ENCODE measurements at places on chromosomes 7 and 10.
A peak's percentile ranks its signal among the peaks of the same experiment; 100 is the strongest.

GRCh38 chr7:32147546-32148268, 77.5 kb upstream of the PDE1C start:
- no peak for DNase-seq

DNA sequence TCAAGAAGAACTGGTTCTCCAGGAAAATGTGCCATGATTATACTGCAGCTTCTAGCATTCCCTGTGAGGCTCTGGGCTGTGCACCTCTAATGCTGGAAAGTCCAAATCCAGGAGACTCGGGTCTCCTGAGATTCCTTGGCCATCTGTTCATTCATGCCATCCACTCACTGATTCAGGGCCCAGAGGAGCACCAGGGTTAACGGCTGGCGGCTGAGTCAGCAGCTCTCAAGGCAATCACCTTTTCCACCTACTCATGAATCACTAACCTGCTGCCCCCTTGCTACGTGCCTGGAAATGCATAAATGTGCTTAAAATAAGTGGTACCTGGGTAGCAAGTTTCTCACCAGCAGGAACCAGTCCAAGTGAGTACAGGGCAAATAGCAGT, 132.7 kb downstream of the KCNMA1 start:
- no peak for DNase-seq

GRCh38 chr7:125278318-125278717, 348.7 kb upstream of the POT1 start:
- DNase-seq = no peak

GRCh38 chr10:120598386-120598785, 141.4 kb downstream of the PLPP4 start:
- no peak for DNase-seq

- DNase-seq = no peak
Measured at GRCh38 chr7:131950758-131951157, 394.3 kb upstream of the PODXL start.

DNA sequence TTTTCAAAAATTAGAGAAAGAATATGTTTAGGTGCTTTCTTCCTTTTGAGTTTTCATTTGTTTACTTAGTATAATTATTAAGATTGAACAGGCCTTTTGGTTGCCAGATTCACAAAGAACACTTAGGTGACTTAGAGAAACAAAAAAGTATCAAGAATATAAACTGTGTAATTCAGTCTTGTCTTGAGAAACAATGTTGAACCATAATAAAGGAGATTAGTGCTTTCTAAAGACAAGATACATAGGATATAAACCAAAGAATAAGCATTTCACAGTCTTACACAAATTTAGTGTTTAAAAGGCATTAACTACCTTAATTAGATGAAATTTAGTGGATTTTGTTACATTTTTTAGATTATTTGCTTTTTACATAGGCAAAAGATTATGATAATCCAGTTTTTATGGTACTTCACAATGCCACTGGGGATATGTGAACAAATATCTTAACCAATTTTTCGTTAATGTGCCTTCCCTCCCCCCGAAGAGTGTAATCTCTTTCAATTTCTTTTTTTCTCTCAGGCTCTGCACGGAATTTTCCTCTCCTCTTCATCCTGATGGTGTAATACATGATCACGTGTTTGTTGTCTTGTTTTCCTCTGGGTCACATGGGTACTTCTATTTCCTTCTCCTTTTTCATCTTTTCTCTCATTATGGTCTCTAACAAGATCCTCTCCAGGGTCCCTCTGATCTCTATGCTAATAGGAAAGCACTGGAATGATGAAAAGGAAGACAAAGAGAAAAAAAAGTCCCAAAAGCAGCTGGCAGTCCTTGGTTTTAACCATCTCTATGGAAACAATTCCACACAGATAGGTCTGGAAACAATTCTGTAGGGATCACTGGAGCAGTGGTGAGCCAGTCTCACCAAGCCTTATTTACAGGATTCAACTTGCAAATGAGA, 3.7 kb upstream of the HNRNPH3 start:
- peak; percentile 70 for DNase-seq

DNA sequence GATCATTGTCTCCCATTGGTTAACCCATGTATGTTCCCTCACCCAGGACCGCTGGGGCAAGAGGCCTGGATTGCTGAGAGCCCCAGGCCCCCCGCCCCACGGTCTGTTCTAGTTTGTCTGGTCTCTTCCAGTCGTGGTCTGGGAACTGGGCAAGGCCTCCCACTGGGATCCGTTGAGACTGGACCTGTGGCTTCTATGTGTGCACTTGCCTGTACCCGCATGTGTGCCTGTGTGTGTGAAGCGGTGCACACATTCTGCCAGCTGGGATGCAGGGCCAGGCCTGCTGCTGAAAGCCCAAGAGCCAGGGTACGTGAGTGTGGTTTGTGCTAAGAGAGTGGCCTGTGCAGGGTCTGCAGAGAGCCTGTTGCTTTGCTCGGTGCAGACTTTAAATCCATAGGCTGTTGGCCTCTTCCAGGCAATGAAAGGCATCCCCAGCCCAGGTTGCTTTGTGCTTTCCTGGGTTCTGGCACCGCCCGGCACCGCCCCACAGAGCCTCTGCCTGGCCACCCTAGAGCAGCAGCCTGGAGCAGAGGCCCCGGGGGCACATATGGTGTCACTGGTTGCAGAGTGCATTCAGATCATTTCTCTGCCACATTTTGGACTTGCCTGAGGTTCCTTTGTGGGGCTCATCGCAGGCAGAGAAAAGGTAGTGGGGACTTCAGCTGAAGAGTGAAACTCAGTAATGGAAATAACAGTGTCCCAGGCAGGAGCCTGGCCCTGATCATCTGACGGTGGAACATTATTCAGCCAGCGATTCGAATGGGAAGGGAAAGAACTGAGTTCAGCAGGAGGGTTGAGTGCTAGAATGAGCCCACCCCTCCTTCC, 215.5 kb downstream of the GLRX3 start:
- no peak for DNase-seq

DNA sequence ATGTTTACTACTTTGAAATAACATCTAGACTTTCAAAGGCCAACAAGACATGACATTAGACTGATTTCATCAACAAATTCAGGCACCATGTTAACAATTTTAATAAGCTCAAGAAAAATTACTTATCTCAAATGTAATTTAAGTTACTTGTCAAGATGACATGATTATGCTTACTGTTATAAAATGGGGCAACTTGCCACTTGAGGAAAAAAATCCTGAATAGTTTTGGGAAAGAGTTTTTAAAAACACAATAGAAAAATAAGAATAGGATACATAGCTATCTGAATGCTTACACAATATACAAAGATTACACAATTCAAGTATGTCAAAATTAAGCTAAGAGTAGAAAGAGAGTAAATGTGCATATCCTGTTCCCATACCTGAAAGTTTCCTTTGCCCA, 85.4 kb downstream of the RNF32 start:
- DNase-seq = no peak

- no peak for DNase-seq
Measured at GRCh38 chr10:7587168-7587864, 79.5 kb downstream of the ITIH5 start.

GRCh38 chr10:93501650-93502049, 5.2 kb downstream of the CEP55 start:
- no peak for DNase-seq

DNA sequence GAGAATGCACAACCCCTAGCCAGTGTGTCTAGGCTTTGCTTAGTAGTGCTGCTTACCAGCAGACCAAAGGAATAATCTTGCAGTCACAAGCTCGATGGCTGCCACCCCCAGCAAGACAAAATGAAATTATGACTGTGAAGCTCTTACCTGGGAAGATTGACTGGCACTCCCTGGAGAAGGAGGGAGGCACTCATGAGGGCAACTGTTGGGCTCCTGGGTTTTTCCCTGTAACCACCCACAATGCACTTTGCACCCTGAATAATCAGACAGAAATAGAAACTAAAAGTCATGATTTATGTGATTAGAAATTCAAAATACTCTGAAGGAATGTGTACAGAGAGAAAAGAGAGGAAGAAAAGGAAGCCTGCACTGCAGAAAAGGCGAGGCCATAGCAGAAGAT, 144.3 kb upstream of the DGKB start:
- no peak for DNase-seq

GRCh38 chr7:92333866-92334265, 88.1 kb downstream of the ANKIB1 start:
- DNase-seq = no peak

GRCh38 chr7:17126413-17127268, 171.8 kb upstream of the AHR start:
- DNase-seq = no peak

GRCh38 chr7:128946936-128947830, 9.5 kb downstream of the IRF5 start:
- peak; percentile 21 for DNase-seq

DNA sequence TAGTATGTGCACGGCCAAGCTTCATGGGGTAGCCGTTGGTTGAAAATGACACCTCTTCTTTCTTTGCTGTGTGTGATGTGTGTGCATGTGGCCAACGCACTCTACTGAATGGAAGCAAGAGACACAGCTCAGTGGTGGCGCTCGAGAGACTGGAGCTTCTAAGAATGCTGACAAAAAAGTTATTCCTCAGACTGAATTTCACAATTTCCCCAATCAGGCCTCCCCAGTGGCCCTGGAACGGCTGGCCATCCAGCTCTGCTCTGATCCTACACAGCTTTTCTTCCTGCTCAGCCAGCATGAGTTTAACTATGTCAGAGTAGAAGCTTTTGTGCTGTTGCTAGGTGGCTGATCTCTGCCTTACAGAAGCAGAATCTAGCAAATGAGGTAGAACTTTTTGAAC, 186.7 kb upstream of the PLXDC2 start:
- peak; percentile 80 for DNase-seq

DNA sequence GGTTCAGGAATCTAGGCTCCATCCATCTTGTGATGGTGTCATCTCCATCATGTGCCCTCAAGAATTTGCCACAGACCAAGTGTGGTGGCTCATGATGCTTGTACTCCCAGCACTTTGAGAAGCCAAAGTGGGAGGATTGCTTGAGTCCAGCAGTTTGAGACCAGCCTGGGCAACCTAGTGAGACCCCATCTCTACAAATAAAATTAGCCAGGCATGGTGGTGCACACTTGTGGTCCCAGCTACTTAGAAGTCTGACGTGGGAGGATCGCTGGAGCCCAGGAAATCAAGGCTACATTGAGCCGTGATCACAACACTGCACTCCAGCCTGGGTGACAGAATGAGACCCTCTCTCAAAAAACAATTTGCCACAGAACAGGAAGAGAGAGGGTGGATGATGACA, 53.0 kb upstream of the SEPHS1 start:
- DNase-seq = no peak

GRCh38 chr10:24201503-24202180, 7.3 kb upstream of the KIAA1217 start:
- no peak for DNase-seq

DNA sequence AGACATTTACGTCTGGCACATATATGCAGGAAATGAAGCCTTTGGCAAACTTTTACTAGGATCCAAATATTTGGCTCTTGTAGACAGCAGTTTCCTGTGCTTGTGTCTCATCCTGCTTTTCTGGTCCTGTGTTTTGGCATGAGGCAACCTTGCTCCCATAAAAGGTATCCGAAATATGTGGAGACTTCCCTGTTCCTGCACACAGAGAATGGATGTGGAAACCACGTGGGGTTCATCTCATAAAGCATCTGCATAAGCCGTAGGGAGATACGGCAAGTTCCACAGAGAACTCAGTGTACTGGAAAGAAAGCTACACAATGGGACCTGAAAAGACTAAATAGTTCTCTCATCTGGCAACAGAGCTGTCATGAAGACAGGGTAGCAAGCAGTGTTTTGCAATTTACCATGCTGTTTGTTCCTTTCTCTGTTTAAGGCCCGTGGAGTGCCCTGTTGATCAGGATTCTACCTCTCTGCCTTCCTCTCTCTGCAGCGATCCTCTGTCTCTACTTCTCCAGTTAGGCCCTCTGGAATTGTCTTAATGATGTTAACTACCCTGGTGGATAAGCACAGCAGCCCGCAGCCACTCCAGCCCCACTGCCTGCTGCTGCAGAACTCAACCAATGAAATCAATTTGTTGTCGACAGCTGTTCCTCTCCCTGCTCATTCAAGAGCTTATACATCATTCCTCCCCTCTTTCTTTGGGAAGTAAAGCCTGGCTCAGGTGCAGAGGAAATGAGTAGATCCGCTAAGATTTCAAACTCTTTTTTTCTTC, 293.6 kb downstream of the CSTF2T start:
- peak; percentile 12 for DNase-seq

GRCh38 chr10:23203369-23204325, 11.5 kb downstream of the PTF1A start:
- DNase-seq = no peak

DNA sequence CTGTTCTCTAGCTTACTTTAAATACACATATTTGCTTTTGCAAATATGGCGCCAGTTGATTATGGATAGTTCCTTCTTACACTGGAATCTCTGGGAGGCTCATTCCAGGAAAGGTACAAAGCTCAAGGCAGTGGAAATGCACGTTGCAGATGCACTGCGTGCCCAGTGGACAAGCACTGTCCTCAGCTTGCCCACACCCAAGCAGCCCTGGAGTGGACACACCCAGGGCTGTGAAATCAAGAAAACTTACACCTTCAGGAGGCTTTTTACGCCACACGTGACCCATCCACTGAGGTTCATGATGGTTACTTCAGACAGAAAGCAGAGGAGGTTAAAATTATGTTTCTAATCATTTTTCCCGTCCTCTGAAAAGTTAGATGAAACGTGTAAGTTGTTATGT, 248.5 kb downstream of the VTI1A start:
- DNase-seq = no peak

DNA sequence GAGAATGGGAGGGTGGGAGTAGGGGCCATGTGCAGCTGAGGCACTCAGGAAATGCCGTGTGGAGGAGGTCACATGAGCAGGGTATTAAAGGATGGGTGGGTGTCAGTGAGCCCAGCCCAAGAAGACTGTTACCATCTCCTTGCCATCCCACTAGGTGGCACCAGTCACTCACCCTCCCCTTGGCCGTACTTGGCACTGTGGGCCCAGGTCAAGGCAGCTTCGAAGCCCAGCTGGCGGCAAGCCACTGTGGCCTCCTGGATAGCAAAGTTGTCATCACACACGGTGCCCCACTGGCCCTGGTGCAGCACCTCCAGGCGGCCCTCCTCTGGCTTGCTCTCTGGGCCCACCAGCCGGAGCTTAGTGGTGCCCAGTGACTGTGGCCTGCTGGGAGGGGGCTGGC, 5.4 kb downstream of the LOXL4 start:
- DNase-seq = peak; percentile 68

GRCh38 chr10:55200020-55200419, 399.0 kb upstream of the PCDH15 start:
- no peak for DNase-seq

DNA sequence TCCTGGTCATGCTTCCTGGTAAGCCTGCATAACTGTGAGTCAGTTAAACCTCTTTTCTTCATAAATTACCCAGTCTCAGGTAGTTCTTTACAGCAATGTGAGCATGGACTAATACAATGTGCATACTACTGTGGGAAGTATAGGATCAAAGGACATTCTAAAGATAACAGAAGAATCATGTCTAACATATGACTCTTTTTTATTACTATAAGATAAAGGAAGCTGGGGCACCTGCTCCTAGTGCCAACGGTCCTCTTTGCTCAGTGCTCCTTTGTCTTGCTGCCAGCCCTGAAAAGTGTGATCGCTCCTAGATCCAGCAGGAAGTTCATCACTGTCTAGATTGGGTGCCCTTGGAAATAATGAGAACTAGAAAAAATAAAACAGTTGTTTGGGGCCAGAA, 143.3 kb upstream of the NOBOX start:
- no peak for DNase-seq
